ENCODE measurements at places on chromosomes 5 and 9.

GRCh38 chr5:139797856-139798510 is 2.4 kb downstream of the PSD2 start:
- no peak for DNase-seq

GRCh38 chr5:35790457-35790822 is 66.3 kb upstream of the IL7R start:
- no peak for DNase-seq

DNA sequence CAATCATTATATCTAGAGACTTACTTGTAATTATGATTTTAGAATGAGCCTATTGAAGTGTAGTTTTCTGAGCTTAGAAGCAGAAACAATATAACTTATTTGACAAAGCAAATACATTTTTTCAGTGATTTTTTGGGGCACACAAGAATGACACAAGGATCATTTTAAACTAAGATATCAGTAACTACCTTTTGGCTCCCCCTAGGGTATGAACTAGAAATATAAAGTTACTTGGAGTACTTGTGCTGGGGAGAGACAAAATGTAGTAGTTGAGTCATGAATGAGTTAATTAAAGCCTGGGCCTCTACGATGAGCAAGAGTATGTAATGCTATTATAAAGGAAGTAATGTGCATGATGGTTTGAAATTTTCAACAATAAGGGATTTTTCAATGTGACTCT is 1244.1 kb upstream of the ACO1 start:
- DNase-seq = no peak

- DNase-seq = no peak
These were observed 36.2 kb downstream of the TNFSF8 start for GRCh38 chr9:114894206-114894605.

DNA sequence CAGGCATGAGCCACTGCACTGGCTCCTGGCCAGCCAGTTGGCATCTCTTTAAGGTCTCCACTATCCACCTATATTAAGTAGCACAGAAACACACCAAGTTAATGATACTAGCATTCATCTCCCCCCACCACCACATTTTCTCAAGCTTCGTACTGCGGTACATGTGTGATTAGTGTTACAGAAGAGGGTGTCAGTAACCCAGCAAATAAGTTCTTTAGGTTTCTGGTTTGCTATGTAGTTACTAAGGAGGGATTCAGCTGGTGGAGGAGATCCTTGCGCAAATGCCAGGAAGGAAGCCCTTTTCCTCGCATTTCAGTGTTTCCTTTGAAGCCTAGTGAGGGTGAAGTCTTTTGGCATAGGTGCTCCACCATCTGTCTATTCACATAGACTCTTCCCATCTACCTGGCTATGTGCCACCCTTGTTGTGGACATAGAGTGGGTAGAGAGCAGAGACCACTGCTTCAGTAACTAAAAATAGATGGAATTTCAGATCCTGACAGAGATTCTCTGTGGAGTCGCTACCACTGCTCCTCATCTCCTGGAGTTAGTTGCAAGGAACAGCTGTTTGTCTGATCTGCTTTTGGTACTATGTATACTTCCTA is 16.7 kb downstream of the UBE2D2 start:
- no peak for DNase-seq

DNA sequence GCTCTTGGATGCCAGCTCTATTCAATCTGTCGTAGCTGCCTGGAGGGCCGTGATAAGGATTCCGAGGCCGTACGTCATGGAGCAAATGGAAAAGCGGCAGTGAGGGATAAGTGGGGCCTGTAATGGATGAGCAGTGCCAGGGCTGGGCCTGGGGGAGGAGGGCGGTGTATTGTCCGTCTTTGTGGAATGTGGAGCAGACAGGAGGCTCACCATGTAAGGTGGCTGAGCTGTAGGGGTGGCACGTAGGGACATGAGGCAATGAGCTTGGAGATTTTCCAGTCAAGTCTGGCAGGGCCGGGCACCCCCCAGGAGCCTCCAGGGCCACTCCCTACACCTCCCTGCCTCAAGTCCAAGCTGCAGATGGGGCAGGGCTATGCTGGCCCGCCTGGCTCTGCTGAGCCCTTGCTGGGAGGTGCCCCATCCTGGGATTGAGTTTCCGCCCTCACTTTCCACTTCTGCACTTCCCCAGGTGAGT is 29.2 kb downstream of the NCS1 start:
- no peak for DNase-seq

- DNase-seq = no peak
These were observed 31.5 kb downstream of the HRH2 start for GRCh38 chr5:175689147-175689991.

DNA sequence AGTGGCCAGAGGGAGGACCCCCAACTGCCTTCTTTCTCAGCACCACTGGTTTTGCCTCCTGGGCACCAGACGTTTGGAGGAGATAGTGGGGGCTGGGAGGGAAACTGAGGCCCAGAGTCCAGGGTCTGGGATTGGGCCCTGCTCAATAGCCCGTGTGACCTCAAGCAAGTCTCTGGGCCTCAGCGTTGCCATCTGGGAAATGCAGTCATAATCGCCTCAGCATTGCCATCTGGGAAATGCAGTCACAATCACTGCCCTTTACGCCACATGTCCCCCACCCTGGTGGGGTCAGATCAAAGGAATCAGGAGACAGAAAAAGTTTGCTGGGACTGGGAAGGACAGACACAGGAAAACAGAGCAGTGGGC is 1.6 kb downstream of the SH2D3C start:
- DNase-seq = no peak

DNA sequence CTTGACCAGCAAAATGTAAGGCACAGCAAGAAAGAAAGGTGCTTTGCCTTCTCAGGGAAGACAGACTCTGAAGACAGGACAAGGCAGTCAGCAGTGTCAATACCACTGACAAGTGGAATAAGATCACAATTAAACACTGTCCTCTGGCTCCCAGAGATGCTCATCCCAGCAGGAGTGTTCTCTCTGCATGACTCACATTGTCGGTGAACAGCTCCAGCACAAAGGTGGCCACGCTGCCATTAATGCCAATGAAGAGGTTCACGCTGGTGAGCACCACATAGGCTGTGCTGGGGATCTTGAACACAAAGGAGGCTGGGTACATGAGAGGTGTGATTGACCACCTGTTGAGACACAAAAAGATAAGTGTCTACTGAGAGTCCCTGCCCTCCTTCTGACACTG is 31.9 kb downstream of the NIPSNAP3B start:
- no peak for DNase-seq

DNA sequence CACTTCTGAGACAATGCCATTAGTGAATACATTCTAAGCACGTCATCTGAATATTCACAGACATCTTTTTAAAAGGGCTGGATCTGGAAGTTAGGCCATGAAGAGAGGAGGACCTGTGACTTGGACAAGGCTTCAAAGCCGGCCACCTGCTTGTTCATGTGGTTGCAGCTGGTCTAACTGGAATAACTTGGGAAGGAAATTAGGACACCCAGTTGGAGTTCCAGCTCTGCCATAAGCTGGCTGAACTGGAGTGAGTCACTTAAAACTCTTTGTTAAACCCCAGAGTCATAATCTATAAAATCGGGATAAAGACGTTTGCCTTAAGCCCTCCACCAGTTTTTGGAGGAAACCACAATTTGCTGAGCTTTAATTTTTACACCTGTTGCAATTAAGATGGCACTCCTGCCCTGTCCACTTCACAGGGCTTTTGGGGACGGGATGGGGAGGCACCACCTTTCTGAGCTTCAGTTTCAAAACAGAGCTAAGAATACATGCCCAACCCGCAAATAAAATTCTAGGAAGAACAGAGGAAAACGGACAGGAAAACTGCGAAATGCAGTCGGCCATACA is 536 bp upstream of the STX17 start:
- no peak for DNase-seq

GRCh38 chr9:90855208-90855902 is 53.7 kb downstream of the SYK start:
- no peak for DNase-seq

DNA sequence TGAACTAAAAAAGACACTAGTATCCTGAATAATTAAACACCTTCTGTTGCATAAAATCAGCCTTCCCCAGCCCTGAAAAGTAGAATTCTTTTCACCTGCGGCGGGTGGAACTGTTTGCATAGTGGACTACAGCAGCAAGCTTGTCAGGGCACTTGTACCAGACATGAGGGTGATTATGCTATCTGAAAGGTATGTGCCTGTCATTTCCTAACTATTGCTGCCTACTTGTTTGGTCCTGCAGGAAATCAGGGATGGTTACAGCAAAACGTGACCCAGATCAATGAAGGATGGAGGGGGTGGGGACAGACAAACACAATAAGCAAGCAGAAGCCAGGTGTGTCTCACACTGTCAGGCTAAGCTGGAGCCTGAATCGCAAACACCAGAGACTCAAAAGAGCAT is 385.6 kb downstream of the MLLT3 start:
- DNase-seq = no peak

- no peak for DNase-seq
These were observed 41.6 kb upstream of the SYNPO start for GRCh38 chr5:150598821-150599273.

DNA sequence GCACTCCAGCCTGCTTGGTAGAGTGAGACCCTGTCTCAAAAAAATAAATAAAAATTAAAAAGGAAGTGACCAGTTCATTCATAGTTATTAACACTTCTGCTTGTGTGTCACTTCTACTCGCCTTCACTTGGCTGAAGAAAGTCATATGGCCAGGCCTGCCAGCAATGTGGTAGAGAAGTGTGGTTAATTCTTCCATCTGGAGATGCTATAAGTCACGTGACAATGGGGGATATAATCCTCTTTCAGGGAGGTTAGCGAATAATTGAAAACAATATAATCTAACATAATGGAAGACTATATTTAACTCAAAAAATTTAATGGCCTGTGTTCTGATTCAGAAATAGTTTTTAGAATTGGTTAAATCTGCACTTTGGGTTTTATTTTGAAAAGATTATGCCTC is 305.6 kb downstream of the DOCK8 start:
- DNase-seq = no peak

- no peak for DNase-seq
These were observed 219.4 kb downstream of the FBN2 start for GRCh38 chr5:128318691-128319090.

DNA sequence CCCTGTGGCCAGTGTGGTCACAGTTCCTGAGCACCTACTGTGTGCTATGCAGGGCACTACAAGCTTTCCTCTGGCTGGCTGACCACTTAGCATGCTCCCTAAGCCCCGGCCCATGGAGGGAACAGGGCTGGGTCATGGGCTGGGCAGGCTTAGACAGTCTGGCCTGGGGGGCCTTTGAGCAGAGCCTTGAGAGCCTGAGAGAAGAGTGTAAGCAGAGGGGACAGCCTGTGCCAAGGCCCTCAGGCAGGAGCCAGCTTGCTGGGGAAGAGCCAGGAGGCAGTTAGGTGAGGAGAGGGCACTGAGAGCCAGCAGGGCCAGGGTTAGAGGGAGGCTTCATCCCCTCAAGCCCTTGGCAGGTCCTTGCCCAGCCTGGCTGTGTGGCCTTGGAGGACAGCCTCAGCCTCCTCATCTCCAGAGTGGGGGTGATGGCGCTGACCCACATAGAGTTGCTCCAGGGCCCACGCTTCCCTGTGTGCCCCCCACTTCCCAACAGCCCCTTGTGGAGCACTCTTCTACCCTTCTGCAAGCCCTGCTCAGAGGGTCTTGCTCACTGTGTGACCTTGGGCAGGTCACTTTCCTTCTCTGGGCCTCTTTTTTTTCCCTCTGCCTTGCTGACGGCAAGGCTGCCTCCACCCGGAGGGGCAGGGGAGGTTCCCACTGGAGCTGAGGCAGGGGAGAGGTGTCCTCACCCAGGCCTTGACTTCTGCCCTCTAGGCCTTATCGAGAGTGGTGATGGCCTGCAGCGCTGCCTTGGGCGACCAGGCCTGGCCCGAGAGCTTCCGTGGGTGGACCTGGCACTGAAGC is 107.1 kb downstream of the PHF2 start:
- DNase-seq = no peak

DNA sequence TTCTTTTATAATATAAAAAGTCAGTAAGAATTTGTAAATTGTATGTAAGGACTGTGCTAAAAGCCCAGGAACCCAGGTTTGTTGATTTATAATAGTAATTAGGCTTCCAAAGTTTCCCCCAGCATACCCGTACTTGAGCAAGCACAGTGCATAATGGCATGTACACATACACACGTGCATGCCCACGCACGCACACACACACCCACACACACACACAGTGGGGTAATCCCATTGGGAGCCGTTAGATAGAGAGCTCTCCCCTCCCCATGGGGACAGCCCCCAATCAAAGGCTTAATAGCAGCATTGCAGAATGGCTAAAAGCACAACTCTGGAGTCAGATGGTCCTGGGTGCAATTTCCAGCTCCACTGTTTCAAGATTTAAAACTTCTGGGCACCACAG is 319.7 kb upstream of the RFX3 start:
- DNase-seq = no peak

- no peak for DNase-seq
These were observed 74.9 kb downstream of the C9orf152 start for GRCh38 chr9:110133059-110133458.

DNA sequence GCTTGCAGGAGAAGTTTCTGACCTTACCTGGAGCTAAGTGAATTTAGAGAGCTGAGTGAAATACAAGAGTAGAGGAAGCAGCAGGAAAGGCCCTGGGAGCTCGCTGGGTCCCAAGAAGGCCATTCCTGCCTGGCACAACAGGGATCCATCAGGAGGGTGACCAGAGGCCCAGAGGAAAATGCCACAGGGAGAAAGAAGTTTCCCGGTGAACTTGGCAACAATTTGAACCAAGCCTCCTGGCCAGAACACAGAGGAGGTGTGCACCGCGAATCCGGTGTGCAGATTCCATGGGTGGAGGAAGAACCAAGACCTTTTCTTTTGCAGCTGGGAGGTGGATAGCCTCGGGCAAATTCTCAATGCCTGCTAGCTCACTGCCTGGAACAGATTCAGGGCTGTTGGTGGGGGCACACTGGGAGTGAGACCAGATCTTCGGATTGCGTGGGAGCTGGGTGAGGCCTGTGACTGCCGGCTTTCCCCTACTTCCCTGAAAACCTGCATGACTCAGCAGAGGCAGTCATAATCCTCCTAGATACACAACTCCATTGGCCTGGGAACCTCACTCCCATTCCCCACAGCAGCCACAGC is 1850.9 kb upstream of the NUDT12 start:
- DNase-seq = no peak

DNA sequence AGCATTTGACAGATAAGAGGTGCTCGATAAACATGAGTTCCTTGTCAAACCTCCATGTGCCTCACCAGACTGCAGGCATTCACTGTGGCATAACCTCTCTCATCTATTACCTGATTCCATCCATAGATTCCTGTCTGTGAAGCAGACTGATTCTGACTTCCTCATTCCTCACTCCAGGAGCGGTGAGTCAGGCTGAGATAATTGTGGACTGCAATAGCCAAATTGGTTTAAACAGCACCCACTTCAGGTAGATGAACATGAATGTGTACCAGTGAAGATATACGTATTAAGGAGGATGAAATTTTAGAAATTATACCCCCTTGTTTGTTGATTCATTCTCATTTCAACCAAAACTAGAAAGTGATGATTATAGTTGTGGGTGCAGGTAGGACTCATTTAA is 391.2 kb downstream of the HINT1 start:
- DNase-seq = no peak

GRCh38 chr9:92740969-92741368 is 23.7 kb downstream of the BICD2 start:
- no peak for DNase-seq
